ENCODE measurements at places on chromosomes 1 and 21.

DNA sequence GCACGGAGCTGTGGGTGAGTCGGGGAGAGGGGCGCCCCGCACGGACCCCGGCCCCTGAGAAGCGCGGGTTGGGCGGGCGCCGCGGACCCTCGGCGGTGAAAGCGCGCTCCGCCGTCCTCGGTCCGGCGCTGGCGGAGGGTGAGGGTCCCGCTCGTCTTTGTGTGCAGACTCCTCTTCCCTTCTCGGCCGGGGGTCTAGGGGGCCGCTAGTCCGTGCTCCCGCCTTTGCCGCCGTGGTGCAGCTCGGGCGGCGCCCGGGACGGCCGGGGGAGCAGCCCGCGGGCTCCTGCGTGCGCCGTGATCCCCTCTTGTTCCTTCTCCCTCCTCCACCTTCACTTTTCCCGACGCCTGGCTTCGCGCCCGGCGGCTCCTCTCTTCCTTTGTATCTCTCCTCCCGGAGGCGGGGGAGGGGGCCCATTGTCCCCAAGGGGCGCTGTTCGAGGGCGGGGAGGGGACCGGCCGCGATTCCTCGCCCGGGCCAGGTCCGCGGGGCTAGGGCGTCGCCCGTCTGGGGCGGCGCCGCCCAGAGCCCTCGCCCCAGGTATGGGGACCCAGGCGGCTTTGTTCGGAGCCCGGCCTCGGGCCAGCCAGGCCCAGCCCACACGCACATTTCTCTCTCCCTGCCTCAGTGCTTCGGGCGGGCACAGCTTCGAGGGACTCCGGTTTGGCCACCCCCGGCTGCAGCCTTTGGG lies 519 bp downstream of the FNBP1L start:
- no peak for DNase-seq

DNA sequence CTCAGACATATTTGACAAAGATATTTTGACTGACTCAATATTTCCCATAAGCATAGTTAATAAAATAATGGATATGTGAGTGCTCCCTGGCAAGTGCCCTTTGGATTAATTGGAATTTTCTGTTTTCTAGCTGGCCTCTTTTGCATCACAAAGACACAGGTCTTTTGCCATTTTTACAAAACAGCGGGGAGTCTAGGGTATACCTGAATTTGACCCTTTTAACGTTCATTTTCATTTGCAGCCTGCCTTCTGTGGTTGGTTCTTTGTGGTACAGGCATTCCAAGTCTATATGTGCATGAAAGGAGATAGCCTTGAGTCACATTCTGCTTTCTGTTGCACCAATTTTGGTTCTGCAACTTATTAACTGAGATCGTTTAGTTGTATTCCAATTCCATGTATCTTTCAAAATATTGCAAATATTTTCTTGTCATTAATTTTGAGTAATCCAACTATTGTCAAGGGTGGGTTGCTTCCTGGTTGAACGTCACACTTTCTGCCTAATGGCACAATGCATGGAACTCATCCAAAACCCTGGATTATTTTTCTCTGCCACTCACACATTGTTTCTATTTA lies 171.7 kb downstream of the CRB1 start:
- no peak for DNase-seq

DNA sequence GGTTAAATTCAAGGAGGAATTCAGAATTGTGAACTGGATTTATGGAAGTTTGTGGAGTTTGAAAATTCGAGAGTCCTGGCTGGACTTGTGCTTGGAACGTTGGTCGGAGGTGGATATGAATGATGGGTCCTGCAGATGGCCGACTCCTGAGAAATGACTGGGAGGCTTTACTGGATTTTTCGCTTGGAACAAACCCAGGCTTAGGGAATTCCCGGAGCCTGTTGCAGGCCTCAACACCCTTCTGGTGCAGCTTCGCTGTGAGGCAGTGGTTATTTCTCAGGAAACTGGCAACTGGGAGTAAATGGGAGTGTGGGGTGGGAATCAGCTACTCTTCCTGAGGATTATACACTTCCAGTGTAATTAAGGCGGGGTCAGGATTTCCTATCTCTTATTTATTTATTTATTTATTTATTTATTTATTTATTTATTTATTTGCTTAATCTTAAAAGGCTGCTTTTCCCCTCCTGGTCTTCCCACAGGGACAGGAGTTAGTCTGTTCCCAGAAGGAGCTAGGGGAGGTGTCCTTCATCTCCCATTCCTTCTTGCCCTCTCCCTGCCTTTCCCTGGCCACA lies 21.1 kb downstream of the MAPKAPK2 start:
- no peak for DNase-seq

- no peak for DNase-seq
Measured at GRCh38 chr1:168288311-168289052, 7.8 kb downstream of the TBX19 start.

DNA sequence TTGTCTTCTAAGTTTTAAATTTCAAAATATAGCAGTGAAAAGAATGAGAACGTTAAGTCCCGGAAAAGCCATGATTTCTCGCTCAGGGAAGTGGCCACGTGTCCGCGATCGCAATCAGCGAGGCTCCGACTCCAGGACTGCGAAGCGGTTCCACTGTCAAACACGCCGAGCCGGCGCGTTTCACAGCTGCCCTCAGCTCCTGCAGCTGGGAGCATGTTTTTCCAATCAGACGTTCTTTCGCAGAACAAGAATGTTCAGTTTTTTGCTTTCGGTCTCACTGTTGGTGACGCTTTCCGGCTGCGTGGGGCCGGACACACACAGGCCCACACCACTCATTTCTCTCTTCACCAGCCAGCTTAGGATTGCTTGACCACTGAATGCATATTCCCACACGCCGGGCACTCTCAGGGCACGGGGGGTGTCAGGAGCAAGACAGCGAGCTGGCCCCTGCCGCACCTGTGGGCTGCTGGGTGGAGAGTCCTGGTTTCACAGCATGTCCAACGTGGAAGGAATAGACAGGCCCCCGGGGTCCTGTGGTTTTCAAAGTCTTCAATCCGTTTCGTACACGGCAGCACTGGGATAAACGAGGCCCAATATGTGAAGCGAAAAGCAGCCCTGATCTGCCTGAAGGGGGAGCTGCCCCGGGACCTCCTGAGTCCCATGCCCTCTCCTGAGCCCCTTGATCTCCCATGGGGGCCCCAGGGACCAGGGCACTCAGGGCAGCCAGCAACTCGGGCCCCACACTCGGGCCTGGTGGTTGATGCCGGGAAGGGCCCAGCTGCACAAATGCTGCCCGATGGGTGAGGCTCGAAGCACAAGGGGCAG lies 47.3 kb upstream of the COL18A1 start:
- no peak for DNase-seq

DNA sequence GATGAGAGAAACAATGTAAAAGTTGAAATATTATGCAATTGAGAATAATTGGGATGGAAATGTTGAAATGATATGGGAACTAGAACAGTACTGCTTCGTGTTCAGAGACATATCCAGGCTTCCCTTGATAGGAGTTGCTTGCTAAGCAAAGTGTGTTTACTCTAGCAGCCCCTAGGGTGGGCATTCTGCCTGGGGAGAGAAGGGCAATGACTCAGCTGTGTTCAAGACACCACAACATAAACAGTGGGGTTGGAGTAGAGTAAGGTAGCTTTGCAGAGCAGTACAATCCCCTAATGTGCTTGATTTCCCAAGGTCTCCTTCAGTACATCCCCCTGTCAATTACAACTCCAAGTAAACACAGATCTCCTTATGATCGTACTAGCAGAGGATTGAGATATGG lies 4.8 kb upstream of the PCNX2 start:
- no peak for DNase-seq

GRCh38 chr1:29090937-29091618 lies 32.6 kb downstream of the TMEM200B start:
- no peak for DNase-seq

GRCh38 chr1:156673387-156674121 lies 3.7 kb downstream of the NES start:
- no peak for DNase-seq

DNA sequence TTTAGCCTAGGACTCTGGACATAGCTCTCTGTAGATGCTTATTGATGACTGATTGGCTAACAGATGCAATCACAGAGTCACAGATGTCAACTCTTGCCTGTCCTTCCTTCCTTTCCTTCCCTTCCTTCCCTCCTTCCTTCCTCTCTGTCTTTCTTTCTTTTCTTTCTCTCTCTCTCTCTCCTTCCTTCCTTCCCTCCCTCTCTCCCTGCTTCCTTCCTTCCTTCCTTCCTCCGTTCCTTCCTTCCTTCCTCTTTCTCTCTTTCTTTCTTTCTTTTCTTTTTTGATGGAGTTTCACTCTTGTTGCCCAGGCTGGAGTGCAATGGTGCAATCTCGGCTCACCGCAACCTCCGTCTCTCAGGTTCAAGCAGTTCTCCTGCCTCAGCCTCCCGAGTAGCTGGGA lies 106.1 kb downstream of the KIF26B start:
- no peak for DNase-seq

DNA sequence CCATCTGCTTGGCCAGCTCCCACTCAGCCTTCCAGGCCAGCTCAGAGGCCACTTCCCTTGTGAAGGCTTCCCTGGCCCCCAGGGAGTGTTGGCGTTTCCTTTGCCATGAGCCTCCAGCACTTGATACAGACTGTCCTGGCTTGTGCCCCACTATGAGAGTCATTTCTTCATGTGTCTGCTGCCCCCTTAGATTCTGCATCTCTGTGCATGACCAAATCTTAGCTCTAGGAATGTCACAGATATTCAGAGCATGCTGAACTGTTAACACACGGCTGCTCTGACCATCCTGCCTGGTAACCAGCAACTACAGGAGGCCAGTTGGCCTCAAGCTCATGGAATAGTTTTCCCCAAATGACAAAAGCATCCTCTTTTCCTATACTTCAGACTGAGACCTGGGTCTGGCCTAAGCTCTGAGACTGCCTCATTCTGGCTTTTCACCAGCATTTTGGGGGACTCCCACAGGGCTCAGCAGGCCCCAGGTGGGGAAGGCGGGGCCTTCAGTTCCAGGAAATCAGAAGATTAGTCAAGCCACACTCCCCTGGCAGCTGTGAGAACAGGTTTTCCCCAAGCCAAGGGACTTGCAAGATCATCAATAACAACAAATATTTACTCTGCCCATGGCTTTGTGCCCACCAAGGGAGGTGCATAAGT lies 182.6 kb upstream of the EDN2 start:
- DNase-seq = peak; percentile 63

GRCh38 chr1:173914366-173914871 lies 2.7 kb downstream of the SERPINC1 start:
- DNase-seq = no peak

- no peak for DNase-seq
Measured at GRCh38 chr1:34073028-34073695, 91.9 kb downstream of the CSMD2 start.

DNA sequence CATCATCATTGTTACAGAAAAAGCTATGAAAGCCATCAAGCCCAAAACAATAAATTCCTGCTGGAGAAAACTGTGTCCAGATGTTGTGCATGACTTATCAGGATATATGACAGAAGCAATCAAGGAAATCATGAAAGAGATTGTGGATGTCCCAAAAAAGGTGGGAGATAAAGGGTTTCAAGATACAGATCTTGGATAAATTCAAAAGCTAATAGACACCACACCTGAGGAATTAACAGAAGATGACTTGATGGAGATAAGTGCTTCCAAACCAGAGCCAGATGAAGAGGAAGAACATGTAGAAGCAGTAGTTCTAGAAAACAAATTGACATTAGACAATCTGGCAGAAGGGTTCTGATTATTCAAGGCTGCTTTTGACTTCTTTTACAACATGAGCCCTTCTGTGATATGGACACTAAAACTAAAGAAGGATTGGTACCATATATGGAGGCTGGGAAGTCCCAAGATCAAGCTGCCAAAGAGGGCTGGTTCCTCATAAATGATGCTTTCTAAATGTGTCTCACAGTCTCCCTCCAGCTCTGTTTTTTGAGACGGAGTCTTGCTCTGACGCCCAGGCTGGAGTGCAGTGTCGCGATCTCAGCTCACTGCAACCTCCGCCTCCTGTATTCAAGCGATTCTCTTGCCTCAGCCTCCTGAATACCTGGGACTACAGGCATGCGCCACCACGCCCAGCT lies 32.1 kb upstream of the LRIG2 start:
- no peak for DNase-seq

- no peak for DNase-seq
Measured at GRCh38 chr1:31954607-31955283, 16.6 kb upstream of the PTP4A2 start.

- no peak for DNase-seq
Measured at GRCh38 chr1:5562769-5563168, 429.5 kb downstream of the NPHP4 start.

GRCh38 chr1:231059566-231060193 lies 19.6 kb upstream of the FAM89A start:
- no peak for DNase-seq

DNA sequence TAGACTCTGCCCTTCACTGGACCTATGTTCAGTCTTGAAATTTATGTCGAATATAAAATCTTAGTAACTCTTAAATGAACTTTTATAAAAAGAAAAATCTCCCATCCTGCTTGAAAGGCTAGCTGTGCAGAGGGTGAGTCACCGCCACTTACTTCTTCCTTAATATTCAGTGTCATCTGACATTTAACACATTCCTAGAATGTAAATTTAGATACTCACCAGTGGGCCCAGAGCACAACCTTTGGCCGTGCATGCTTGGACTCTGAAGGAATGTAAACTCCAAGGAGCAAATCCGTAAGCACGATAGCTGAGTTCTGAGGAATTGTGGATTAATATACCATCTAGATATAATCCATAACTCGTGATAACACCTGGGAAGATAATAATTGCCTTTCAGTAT lies 403.3 kb downstream of the KCTD3 start:
- no peak for DNase-seq

- no peak for DNase-seq
Measured at GRCh38 chr1:147902253-147902845, at the start of gene GJA8. Gene GJA8 (plus strand): TSS chr1:147902795. CDS start chr1:147907956, 5,161 bp downstream.

GRCh38 chr1:24759492-24759891 lies 14.2 kb downstream of the CLIC4 start:
- DNase-seq = no peak

- DNase-seq = no peak
Measured at GRCh38 chr1:110675060-110675791, 486 bp upstream of the KCNA3 start.

DNA sequence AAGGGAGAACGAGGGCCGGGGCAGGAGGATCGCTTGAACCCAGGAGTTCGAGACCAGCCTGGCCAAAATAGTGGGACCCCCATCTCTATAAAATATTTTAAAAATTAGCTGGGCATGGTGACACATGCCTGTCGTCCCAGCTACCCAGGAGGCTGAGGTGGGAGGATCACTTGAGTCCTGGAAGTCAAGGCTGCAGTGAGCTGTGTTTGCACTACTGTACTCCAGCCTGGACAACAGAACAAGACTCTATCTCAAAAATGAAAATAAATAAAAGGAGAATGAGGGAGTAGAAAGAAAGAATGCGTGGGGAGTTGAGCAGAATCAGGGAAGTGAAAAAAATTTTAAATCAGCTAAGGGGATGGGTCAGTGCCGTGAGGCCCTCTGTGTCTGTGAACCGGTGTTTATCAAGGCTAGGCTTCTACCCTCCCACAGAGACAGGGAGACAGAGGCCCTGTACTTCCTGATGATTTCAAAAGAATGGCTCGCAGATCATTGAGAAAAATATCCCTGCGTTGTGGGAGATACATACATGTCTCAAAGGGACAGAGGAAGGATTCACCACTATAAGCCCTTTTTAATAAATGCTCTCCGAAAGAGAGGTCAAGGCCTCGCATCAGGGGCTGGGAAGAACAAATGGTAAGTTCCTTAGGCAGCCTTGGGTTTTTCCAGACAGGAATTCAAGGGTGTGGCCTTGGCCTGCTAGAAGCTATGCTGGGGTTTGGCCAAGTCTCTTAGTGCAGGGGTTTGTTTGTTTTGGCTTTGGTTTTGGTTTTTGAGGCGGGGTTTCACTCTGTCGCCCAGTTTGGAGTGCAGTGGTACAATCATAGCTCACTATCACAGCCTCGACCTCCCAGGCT lies 20.7 kb downstream of the IL10RB start:
- DNase-seq = no peak

- no peak for DNase-seq
Measured at GRCh38 chr1:174809755-174810280, 189.9 kb upstream of the CACYBP start.

GRCh38 chr1:28050776-28051175 lies 37.6 kb downstream of the EYA3 start:
- DNase-seq = no peak
